Activated T-helper 9 cell treated with anti-CD3 and anti-CD28 coated beads, Interleukin-2, amount 50 U/mL, for 16 hours (primary cell): ENCODE measurements at places on chromosomes 1 and 21.
A peak's percentile ranks its signal among the peaks of the same experiment; 100 is the strongest.

DNA sequence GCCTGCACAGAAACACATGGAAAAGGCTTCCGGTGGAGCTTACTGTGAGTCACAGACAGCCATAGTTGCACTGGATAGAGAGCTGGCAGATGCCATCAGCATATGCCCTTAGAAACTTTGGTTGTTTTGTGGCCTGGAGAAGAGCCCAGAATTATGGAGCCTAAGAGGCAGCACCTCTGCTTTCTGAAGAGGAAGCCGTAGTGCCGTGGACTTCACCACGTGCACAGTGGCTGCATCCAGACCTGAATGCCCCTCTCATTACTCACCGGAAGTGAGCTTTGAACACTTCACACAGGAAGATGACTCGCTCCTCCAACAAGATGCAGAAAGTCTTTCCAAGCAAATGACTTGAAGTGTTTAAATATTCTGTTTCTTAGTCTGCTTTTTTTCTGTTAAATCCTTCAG is 28.4 kb downstream of the JUN start:
- peak; percentile 33 for DNase-seq

DNA sequence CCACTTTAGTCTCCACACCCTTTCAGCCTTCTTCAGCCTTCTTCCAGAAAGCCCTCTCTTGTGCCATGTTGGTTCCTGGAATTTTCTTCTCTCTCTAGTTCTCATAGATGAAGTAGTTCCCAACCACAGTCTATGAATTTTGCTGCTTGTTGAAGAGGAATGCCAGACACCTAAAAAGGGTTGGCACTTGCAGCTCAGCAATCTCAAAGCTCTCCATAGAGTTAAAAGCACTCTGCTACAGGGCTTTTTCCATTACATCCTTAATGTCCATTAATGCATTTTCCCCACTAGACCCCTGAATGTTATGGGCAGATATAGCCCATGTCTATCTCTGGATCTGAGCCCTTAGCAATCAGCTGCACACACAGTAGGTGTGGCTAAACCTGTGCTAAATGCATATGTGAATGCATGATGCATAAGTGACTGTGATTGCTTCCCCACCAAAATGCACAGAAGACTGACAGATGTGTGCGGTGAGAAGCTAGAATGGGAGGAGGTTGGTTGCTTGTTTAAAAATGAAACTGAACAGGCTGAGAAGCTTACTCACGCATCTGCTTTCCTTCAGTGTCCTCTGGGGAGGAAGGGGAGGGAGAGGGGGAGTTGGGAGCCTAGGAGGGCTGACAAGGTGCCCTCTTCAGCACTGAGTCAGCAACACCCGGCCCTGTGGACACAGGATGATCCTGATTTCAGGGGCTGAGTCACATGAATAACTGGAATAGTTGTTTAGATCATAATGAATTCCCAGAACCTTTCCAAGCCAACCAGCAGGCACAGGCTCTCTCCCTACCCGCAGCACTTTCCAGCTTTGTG is 146.1 kb upstream of the FGGY start:
- DNase-seq, result no peak

DNA sequence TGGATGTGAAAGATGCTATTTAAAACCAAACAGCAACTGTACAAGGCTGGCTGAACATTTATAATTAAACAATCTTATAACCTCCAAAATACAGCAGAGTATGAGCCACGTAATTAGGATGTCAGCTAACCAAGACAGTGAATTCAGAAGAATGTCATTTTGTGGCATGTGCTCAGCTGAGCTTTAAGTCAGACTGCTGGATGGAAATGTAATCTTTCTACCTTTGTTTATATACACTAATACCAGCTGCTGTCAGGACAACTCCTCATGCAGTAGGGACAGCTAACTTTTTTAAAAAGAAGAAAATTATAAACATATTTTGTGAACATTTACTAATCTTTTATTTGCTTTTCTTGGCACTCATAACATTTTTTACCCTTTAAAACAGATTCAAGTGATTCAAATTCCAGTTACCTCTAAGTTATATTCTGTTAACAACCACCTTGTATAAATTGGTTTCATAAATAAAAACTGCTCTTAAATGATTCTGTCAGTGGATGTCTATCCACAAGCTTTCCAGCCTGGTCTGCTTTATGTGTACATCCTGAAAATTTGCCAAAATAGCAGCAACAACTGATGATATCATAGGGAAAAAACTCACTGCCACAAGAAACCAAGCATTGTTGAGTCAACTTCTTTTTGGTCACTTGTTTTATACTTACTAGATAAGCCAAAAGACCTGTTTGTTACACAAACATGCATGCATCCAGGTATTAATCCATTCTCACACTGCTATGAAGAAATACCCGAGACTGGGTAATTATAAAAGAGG is 36.1 kb downstream of the DPH5 start:
- DNase-seq, result no peak

DNA sequence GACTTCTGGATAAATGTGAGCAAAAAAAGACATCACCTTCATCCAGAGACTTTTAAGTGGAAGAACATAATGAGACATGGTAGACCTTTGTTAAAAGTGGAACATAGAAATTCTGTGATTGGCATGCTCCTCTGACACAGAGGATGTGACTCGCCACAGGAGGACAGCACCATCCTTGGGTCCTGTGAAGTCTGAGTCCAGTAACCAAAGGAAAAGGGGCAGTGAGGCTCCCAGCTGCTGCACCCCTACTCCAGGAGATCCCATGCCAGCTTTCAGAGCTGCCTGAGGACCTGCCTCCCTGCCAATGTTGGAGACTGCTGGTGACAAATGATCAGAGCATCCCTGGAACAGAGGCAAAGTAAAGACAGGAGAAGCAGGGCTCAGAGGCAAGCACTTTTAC is 136.2 kb downstream of the BRINP2 start:
- DNase-seq, result no peak

DNA sequence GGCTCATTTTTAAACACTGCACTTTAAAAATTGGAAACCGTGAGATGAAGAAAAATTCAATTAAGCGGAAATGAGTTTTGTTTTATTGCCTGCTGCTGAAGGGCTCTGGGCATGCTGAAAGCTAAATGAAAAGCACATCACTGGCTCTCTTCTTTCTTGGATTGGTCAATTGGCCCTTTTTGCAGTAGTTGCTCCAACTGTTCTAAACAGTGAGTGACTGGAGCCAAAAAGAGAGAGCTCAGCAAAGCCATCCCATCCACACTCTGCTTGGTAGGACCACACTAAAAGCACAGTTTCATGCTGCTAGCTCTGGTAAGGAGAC is 48.1 kb downstream of the LHX4 start:
- no peak for DNase-seq

GRCh38 chr1:204314893-204315658 is 44.7 kb downstream of the PLEKHA6 start:
- no peak for DNase-seq

GRCh38 chr1:53625766-53626520 is 113.0 kb downstream of the GLIS1 start:
- no peak for DNase-seq

GRCh38 chr1:116827607-116828105 is 73.4 kb downstream of the CD2 start:
- no peak for DNase-seq

- DNase-seq, result no peak
These were observed 22.1 kb downstream of the OMA1 start for GRCh38 chr1:58524353-58524945.

GRCh38 chr1:19705464-19705863 is 40.8 kb downstream of the HTR6 start:
- no peak for DNase-seq

DNA sequence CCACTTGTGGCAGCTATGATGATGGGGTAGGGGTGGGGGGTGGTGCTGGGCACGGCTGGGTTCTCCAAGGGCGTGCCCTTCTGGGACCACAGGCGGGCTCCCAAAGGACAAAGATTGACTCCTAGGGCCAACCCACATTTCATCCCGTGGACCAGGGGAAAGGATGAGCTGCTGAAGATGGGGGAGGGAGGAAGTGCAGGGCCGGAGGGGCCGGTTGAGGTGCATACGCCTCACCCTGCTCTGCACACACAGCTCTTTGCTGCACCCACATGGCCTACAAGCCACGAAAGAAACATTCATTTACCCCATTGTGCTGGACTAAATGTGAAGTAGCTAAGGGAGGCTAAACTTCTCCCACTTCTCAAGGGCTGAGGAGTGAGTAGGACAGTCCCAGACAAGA is 34.2 kb upstream of the GNPAT start:
- no peak for DNase-seq

GRCh38 chr1:77560741-77561140 is 121.7 kb downstream of the ZZZ3 start:
- DNase-seq, result no peak

DNA sequence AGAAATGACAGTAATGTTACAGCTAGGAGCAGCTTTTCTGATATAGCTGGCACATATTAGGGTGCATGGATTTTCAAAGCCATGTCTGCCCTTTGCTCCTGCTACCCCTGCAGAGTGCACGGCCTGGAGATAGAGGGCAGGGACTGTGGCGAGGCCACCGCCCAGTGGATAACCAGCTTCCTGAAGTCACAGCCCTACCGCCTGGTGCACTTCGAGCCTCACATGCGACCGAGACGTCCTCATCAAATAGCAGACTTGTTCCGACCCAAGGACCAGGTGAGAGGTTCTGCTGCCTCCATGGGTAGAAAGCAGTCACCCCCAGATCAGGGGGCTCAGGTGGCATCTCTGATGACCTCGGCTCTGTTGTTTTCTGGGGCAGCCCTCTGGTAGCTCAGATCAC is 9.8 kb downstream of the MTARC1 start:
- no peak for DNase-seq

DNA sequence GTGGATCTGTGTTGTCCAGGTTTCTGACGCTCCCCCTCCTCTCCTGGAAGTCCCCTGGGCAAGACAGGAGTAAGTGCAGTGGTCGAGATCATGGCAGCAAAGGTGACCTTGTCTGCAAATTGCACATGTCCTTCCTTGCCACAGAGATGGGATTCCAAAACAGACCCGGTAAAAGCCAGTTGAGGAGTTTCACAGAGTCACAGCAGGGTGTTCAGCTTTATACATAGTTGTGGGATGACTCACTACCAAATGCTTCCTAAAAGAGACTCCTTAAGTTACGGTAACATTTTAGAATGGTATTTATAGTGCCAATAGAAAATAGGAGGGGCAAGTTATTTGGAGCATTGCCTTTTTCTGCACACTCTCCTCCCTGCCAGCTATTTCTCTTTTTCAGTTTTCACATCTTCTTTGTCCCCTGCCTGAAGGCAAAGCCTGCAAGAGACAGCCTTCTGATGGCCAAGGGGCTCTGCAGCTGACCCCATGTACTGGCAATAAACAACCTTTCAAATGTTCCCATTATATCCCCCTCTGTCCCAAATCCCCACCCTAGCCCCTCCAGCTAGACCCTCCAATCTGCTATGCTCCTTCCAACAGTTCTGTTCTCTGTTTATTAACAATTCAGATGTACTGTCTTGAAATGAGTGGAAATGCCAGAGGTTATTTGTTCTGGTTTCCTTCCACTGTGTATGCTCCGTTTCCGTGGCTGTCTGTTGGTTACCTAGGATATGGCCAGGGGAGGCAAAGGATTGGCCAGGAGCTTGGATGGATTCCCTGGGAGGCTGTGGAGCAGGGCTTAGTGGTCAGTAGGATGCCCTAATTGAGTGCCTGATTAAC is 115.0 kb downstream of the TGFB2 start:
- no peak for DNase-seq

GRCh38 chr21:37921091-37921490 is 4.8 kb upstream of the KCNJ6 start:
- DNase-seq, result no peak

DNA sequence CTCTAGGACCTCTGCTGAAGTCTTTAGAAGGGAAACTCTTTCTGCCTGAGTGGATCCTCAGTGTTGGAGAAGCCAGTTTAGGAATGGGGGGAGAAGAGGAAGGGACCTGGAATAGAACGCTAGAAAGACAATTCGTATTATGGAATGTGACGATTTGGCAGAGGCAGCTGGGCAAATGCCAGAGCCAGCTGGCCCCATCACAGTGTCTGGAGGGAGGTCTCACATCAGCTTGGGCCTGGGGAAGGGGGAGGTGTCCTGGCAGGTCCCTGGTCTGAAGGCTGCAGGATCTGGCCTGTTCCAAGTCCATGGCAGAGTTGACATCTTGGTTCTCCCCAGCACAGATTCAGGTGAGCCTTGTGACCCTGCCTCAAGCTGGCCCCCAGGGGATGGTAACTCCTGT is 11.3 kb downstream of the TMCC2 start:
- DNase-seq, result no peak

- DNase-seq, result no peak
These were observed 22.6 kb downstream of the PDXK start for GRCh38 chr21:43741423-43742096.

- DNase-seq, result no peak
These were observed 132.0 kb downstream of the GIPC2 start for GRCh38 chr1:78177708-78178270.

DNA sequence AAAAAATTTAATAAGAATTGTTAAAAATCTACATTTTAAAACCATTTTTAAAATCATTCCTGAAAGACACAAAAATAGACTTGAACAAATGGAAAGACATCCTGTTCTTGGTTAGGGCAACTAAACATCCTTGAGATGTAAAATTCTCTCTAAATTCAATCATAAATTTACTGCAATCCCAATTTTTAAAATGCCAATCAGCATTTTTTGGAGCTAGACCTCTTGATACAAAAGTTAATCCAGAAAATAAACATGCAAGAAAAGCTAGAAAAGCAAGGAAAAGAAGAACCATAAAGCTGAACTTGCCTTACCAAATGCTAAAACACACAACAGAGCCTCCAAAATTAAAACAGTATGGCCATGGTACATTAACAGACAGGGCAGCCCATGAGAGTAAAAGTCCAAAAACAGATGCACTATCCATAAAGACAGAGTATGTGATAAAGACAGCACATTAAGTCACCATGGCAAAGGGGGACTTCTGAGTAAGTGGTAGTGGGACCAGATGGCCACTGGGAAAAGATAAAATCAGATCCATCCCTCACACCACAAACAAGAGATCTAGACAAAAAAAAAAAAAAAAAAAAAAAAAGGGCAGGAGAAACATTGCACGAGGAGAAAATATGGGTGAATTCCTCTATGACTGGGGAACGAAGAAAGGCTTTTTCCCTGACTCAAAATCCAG is 51.4 kb downstream of the NPHP4 start:
- DNase-seq, result no peak

DNA sequence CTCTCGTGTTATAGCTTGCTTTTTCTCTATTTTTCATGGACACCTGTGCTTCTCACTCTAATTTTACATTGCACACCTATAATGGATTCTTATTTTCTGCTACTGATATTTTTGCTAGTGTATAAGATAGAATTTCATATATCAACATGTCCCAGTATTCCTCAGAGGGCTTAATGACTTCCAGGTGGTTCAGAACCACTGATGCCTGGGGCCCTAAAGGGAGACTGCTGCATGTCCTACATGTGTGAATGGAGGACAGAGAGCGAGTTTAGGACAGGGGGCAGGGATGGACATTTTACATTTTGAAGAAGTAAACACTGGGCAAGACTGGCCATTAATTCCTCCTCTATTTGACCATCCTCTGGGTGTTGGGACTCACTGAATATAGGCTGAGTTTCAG is 100.6 kb downstream of the DISC1 start:
- no peak for DNase-seq

GRCh38 chr1:220918285-220918951 is 39.2 kb downstream of the HLX start:
- no peak for DNase-seq

GRCh38 chr1:61078618-61079295 is 3.6 kb upstream of the NFIA start:
- no peak for DNase-seq
